Occipital lobe (tissue), 3 donors: ENCODE measurements at places on chromosomes 2 and 18. TPM values are rescaled to one million over a fixed set of nuclear protein-coding genes. Genes with fewer than 3 reads are reported as not detected.
A peak's percentile ranks its signal among the peaks of the same experiment; 100 is the strongest.

Gene PAX3
- 0.31 TPM for total RNA-seq

Gene PSD4
- total RNA-seq = 4.2 TPM

Gene SCN3A
- total RNA-seq = 315 TPM

Gene TRIM54
- not detected for total RNA-seq

Gene ZBTB7C
- total RNA-seq = 0.78 TPM

Gene DUSP2
- 7.3 TPM for total RNA-seq

Gene DTNA
- 54.9 TPM for total RNA-seq

Gene PFN4
- total RNA-seq = 0.47 TPM

DNA sequence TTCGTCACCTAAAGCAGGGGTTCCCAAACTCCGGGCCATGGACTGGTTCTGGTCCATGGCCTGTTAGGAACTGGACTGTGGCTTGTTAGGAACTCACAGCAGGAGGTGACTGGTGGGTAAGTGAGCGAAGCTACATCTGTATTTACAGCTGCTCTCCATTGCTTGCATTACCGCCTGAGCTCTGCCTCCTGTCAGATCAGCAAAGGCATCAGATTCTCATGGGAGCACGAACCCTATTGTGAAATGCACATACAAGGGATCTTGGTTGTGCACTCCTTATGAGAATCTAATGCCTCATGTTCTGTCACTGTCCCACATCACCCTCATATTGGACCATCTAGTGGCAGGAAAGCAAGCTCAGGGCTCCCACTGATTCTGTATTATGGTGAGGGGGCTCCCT is 217.0 kb downstream of the ZFP36L2 start:
- no peak for DNase-seq

DNA sequence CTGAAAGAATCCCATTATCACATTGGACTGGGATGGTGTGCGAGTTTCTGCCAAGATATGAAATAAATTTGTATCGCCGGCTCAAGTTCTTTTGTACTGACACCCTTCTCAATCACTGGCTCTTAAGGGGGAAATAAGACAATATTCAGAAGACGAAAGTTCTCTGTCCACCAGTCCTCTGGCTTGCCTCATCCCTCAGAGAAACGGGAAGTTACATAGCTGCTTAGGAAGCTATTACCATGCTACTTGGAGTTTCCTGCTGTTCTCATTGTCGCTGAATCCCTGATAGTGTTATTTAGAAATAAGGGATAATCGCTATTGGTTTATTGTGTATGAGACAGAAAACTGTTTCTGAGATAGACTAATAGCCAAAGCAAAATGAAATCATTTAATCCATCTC is 205.0 kb upstream of the ZNF521 start:
- DNase-seq = no peak

DNA sequence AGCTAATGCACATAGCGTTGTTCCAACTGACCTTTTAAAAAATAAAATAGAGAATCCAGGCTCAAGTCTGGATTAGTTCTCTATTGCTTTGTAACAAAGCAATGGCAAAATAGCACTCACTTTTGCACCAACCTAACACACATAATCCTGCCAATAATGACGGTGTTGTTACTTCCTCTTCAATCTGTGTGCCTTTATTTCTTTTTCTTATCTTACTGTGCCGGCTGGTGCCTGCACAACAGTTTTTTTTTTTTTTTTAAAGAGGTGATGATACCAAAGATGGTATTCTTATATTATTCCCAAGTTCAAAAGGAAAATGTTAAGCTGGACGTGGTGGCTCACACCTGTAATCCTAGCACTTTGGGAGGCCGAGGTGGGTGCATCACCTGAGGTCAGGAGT is 3.4 kb downstream of the PLB1 start:
- no peak for DNase-seq

DNA sequence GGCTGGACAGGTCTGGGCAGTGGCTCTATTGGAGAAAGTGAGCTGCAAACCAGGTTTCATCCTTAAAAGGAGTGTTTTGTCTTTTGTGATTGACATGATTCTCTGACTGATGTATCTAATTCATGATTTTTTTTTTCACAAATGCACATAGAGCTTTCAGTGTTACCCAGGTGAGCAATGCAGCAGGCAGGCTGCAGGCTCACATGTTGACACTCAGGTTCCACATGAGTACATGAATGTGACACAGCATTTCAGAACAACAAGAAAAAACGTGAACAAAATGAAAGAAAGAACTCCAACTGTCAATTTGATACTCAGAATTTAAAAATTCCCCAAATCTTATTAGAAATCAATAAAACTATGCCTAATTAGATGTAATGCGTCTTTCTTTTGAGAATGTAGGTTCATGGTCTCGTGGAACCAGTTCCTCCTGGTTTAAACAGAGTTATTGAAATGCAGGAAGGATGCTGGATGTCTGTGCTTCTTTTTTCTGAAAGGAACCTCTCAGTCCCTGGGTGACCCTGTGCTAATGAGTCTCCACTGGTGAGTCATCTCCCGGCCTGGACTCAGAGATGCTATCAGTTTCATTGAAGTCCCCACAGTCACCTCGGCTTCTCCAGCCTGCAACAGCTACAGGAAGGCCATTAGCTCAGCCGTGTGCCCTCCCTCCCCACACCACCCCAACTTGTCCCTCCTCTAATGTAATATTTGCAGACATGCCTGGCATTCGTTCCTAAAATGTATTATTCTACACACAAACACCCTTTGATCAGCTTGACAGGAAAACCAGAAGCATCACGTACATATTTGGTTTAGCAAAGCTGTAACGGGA is 430.4 kb downstream of the LPIN1 start:
- DNase-seq = no peak

GRCh38 chr2:85578243-85579180 is 1.1 kb downstream of the VAMP8 start:
- no peak for DNase-seq

- peak; percentile 3 for DNase-seq
Measured at GRCh38 chr2:28080911-28081310, 190.4 kb downstream of the BABAM2 start.

- DNase-seq = no peak
Measured at GRCh38 chr2:46876741-46877384, 38.7 kb downstream of the MCFD2 start.

GRCh38 chr2:76312236-76312635 is 601.5 kb upstream of the GCFC2 start:
- DNase-seq = no peak

DNA sequence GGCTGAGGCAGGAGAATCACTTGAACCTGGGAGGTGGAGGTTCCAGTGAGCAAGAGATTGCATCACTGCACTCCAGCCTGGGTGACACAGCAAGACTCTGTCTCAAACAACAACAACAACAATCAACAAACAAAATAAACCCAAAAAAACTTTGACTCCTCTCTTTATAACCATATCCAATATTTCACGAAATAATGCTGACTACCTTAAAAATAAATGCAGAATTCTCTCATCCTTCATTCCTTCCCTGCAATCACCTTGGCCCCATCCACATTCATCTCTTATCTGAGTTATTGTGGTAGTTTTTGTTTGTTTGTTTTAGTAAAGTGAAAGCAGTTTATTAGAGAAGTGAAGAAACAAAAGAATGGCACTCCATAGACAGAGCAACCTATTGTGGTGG is 3.2 kb downstream of the PTPRN start:
- DNase-seq = no peak

GRCh38 chr18:50456285-50456684 is 81.4 kb downstream of the SKA1 start:
- DNase-seq = no peak

- DNase-seq = no peak
Measured at GRCh38 chr2:124887466-124887865, 862.4 kb downstream of the CNTNAP5 start.

GRCh38 chr18:33270297-33270696 is 170.2 kb downstream of the CCDC178 start:
- DNase-seq = no peak

DNA sequence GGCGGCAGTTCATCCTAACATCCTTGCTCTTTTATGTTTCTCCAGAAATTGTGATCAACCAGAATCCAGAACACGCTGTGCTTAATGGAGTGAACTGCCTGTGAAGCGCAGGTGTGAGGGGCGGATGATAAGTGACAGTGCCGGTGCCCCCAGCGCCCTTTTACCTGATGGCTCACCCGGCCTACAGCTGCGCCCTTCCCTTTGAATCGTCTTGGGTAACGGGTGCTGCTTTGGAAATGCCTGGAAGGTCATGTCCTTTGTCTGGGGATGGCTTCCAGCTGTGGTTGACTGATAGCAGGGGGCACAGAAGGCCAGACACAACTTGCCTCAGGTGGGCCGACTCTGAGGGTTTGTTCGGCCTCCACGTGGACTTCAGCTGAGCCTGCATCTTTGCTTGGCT is 119.4 kb downstream of the LPIN1 start:
- DNase-seq = no peak

DNA sequence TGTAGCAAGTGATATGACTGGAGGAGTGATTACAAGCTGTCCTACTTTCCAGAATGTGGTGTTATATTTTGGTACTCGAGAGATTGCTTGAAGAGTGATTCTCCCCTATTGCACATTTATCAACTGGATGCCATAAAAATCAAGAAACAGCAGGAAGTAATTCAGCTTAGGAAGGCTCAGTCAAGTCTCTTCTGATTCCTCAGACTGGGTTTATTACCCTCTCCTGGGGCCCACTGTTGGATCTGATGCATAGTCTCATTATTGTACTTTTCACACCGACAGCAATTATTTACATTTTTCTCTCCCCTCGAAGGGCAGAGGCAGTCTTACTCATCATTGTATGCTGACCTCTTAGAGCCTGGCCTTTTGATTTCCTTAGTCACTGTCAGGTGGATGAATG is 9.3 kb downstream of the NOSTRIN start:
- DNase-seq = no peak

GRCh38 chr2:201132518-201132917 is 16.6 kb downstream of the CFLAR start:
- DNase-seq = no peak

DNA sequence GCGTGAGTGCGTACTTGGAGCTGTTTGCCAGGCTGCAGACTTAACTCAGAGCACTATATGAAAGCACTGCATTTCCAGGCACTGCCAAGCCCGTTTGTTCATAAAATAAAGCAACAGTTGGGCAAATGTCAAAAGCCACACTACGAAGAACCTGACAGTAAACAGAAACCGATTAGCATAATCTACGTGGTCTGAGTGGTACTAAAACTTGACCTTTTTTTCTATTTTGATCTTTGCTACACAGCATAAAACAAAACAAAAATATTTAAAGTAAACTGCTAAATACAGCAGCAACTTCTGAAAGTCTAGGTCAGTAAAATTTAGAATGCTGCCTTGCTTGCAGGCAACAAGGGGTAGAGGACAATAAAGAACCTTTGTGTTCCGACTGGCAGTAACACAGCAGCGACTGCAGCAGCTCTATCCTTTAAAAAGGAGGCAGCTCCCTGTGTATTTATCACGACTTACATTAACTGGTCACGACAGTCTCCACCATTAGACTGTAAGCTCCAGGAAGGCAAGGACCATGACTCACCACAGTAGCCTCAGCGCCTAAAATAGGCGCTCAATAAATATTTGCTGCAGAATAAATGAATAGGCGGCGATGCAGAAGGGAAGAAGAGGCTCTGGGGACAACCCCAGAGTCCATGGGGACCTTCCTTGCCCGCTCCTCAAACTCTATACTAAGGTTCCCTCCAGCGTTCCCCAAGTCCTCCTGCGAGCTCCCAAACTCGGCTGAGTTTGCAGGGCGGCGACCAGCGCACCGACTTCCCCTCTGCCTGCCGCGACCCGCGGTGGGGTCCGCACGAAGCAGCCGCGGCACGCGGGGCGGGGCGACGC is 902 bp downstream of the SS18 start:
- peak; percentile 6 for DNase-seq

DNA sequence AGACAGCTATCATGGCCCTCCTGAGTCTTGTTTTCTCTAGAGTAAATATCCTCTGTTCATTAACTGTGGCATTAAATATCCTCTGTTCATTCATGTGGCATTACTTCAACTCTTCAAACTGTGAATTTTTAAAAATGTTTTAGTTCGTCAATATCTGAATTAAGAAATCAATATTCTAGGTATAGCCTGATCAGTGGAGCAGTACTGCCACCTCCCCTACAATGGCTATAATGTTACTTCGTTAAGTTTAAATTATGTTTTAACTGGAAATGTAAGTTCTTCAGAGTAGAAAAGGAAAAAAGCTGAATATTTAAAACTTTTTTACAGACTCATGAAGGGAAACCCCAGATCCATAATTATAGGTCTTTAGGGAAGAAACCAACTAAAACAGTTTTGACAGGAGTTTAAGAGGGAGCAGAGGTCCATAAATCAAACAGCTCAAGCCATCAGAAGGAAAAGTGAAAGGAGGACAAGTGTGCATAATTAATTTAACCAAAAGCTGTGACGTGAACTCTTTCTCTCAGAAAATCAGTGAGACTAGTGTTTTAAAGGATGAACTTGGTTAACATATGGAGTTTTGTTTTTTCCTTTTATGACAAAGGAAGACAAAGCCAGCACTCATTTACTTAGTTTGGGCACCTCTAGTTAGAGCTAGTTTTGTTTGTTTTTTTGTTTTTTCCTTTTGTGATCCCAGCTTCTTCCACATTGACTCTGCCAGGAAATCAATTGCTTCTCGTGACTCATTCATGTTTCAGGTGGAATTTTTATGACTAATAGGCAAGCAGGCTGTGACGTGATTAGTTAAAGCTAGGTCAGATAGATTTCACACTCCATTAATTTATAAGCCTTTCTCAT is 44.9 kb downstream of the RBBP8 start:
- no peak for DNase-seq

GRCh38 chr18:811892-812375 is at the start of gene YES1:
Gene YES1 (minus strand): TSS chr18:812242. CDS start chr18:756827, 55,415 bp downstream.
- DNase-seq = no peak

- DNase-seq = no peak
Measured at GRCh38 chr2:164793529-164793928, 48.1 kb downstream of the COBLL1 start.

DNA sequence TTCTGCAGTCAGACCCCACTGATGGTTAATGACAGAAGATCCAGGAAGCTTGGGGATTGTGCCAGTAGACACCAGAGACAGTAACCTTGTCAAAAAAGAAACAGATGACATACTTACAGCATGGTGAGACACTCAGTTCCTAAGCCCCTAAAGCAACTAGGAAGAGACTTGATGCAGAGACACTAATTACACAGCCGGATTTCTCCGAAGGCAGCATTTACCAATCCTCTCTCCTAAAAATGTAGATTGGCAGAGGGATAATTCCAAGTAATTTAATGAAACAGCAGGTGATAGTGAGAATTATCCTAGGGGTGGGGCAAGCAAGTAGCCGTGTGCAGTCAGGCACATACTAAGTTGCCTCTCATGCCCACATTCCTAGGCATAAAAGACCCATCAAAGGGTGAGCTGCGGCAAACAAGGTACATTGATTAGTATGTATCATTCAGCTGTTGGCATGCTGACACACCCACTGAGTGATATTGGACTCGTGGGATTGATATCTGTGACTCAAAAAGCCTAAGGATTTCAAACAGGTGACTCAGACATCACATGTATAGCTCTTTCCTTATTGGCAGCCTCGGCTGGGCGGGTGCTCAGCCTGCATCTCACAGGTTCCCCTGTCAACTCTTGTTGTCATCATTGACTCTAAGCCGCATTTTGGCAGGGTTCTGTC is 296.7 kb upstream of the ATP5MC3 start:
- DNase-seq = no peak

- no peak for DNase-seq
Measured at GRCh38 chr2:23555944-23556343, 171.0 kb downstream of the KLHL29 start.
